ENCODE measurements at places on chromosomes 12 and 14.

- DNase-seq: no peak
Measured at GRCh38 chr12:81005606-81006005, 67.9 kb upstream of the LIN7A start.

DNA sequence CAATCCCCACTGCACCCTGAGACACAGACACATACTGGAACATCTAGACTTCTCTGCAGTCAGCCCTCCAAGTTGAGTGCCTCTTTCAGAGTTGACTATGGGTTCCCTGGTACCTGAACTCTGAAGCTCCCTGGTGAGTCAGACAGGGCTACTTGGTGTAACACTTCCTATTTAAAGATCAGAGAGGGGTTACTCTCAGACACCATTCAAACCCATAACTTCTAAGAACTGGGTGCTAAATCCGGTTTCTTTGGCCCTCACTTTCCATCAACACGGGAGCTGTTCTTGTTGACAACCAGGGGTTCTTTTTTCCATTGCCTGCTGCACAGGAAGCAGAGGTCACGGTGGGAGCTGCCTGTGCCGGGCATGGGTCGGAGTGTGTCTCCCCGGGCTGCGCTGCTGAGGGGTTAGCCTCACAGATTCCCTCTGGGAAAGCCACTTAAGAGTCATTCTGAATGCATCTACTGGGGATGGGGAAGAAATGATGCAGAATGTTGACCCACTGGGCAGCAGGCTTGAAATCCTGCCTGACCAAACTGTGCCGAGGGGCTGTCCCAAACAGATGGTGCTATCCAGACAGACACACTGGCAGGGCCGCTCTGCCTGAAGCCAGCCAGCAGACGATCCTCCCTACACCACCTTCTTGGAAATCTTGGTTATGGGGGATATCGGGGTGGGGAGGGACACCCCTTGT, 74.1 kb downstream of the PITPNM2 start:
- peak; percentile 19 for DNase-seq

DNA sequence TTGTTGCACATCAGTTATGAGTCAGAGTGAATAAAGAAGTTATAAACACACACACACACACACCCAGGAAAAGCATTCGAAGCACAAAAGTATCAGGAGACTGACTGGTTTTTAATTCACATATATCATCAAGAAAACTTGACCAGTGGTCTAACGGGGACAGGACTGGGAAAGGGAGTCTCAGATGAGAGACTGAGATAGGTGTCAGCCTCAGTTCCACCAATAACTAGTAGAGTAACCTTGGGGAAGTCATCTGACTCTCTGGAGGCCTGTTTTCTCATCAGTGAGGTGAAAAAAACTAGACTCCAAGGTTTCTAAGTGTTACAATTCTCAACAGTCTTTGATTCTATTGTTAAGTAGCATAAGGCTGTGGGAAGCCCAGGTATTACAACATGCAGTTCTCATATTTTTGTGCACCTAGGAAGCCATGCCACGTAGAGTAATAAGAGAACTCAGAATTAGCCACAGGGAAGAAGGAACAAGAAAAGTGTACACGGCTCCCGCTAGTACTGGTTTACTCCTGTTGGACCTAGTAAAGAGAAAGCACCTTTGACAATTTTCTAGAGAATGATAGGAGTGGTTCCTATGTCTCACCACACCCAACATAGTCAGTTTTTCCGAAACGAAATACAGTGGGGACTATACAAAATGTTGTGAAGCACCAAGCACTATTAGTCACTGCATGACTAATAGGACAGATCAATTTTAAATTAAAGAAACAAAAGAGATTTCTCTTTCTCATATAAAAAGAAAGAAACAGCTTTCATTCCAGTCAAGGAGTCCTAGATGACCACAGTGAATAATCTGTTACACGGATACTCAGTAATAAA, 5.0 kb downstream of the PPTC7 start:
- no peak for DNase-seq

- no peak for DNase-seq
Measured at GRCh38 chr12:58633479-58633878, 286.8 kb downstream of the LRIG3 start.

DNA sequence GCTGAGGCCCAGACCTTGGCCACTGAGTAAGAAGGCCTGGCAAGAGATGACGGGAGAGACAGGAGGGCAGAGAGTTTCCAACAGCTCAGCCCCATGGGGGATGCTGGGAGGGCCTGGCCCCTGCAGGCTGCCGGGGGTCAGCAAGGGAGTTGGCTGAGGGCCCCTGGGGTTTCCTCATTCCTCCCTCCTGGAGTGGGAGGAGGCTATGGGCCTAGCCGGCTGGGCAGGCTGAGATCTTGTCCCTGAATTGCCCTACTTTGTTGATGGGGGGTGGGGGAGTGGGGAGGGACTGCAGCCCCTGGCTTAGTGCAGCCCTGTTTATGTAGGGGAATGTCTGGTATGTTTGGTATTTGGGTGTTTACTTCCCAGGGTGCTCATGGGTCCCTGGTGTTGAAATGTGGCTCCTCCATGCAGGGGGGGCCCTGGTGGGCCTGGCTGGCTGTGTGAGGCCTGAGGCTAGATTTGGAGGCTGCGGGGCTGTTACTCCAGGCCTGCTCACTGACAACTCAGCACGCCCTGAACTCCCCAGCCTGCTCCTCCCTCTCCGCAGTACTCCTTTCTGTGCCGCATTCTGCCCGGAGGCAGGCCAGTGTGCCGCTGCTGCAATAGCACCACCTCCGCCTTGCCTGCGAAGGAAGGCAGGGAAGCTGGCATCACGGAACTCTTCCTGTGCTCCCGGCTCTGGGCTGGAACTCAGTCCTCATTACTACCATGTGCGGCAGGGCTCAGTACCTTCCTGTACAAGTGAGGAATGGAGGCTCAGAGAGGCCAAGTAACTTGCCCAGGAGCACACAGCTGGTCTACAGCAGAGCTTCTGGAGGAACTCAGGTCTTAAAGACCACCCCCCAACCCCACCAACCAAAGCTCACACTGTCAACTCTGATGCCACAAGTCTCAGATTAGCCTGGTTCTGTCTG, 25.3 kb downstream of the JDP2 start:
- DNase-seq: no peak

- no peak for DNase-seq
Measured at GRCh38 chr14:84228702-84229101, 1301.2 kb upstream of the FLRT2 start.

All from stimulated activated CD8-positive, alpha-beta memory T cell treated with anti-CD3 and anti-CD28 coated beads, Interleukin-12 subunit alpha, Interleukin-12 subunit beta, amount 100 ng/mL, for 4 hours (primary cell).